ENCODE measurements at places on chromosomes 11 and 22. TPM values are rescaled to one million over a fixed set of nuclear protein-coding genes. Genes with fewer than 3 reads are reported as not detected.

- no peak overlapping the region for H3K27ac ChIP-seq
- no peaks in the 10 kb centered on the region for H3K27me3 ChIP-seq
- DNase-seq = no peak
These were observed 652.1 kb upstream of the CHORDC1 start for GRCh38 chr11:90874986-90875385.

- DNase-seq = no peak
- no peak overlapping the region for H3K27ac ChIP-seq
- no peaks in the 10 kb centered on the region for H3K4me1 ChIP-seq
- H3K27me3 ChIP-seq = no peaks in the 10 kb centered on the region
These were observed 60.7 kb upstream of the MUC15 start for GRCh38 chr11:26632691-26633159.

DNA sequence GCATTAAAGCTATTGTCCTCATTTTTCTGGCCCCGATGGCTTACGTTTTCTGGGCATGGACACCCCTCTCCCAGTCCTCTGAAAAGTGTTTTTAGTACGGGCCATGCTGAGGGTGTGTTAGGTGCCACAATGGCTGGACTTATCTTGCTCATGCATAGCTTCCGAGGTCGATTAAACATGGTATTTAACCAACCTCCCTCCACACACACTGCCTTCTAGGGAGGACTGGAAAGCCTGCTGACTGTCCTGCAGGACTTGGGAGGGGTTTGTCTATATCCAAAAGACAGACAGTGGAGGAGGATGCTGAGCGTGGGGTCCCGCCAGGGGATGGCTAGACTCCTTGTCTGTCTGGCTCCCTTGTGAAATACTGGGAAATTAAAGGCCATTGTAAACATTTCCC, 95.3 kb downstream of the FBXO7 start:
- no peak for DNase-seq
- H3K27ac ChIP-seq = no peak overlapping the region
- no peaks in the 10 kb centered on the region for H3K36me3 ChIP-seq
- peaks cover 14% of the 10 kb centered on the region for H3K27me3 ChIP-seq

GRCh38 chr11:20670932-20671403, 1.6 kb downstream of the NELL1 start:
- no peak overlapping the region for H3K4me3 ChIP-seq
- DNase-seq = no peak
- peaks cover 14% of the 10 kb centered on the region for H3K4me1 ChIP-seq
- no peak overlapping the region for H3K27ac ChIP-seq

ZNRF3 gene
- 1.2 TPM for total RNA-seq

SOX6 gene
- total RNA-seq = not detected

All from activated CD8-positive, alpha-beta T cell treated with anti-CD3 and anti-CD28 coated beads, Interleukin-2, amount 10 ng/mL, durations not matched to agents 7 days and 5 days (primary cell).